ENCODE measurements at places on chromosomes 12 and 14.

DNA sequence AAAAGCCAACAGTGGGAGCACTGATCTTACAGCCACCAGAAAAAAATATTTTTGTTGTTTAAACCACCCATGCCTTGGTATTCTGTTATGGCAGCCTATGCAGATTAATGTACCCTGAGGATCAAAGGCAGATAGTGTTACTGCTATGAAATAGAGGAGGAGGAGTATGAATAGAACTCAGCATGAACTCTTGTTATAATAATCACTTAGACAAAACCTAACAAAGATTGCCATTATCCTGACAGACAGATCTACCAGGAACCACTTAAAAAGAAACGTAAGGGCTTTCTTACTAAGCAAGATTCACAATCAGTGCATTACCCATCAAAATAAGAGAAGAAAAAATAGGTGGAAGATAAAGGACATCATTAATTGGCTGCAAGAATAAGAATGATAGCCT lies 558.3 kb downstream of the GALC start:
- DNase-seq: no peak

- DNase-seq: no peak
These were observed 1.1 kb downstream of the IFNG start for GRCh38 chr12:68158432-68158831.

- no peak for DNase-seq
These were observed 30.5 kb downstream of the USP44 start for GRCh38 chr12:95520816-95521215.

DNA sequence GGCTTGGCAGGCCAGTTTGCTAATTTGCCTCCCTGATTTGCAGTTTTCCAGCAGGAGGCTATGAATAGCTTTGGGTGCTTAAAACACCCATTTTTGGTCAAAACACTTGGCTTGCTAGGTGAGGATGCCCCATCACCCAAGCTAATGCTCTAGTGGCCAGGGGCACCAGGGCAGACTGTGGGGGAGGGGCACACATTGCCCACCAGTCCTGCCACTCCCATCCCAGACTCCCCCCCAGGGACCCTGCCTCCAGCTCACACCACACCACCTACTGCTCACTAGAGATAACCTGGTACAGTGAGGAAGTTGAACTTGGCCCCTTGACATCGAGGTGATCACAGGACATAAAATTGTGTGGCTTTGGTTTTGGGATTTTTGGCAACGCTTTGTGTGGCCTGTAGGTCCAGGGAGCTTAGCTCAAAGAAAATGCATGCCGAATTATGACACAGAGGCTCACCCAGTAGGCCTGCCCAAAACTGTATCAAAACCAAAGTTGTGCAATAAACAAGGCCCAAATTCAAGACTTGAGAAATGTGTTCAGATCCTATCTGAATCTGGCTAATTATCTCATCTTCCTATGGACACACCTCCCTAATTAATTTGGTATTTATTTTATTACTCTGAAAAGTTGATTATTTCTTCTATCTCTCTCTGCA lies 4.3 kb downstream of the NUAK1 start:
- DNase-seq: no peak

GRCh38 chr12:94289461-94290312 lies 141.3 kb downstream of the PLXNC1 start:
- DNase-seq: no peak

DNA sequence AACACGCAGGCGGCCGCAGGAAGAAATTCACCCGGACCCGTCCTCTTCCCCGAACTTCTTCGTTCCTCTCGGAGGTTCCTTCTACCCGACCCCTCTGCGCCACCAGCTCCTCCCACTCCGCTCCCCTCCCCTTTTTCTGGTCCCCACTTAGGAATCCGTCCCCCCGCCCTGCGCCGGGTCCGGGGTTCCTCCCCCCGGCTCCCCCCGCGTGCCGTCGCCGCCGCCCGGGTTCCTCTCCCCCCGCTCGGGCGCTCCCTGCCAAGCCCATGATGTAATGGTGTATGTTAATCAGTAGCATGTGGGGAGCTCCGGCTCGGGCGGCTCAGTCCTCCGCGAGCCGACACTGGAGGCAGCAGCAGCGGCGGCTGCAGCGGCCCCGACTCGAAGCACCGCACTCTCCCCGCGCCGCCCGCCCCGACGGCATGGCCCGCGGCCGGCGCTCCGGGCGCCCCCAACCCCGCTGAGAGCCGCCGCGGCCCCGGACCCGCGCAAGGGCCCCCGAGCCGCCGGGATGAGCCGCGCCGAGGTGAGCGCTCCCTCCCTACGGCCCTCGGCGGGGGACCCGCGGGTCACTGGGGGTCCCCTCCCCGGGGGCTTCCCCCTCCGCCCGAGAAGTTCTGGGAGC lies 1.0 kb upstream of the SAMD4A start:
- peak; percentile 67 for DNase-seq

DNA sequence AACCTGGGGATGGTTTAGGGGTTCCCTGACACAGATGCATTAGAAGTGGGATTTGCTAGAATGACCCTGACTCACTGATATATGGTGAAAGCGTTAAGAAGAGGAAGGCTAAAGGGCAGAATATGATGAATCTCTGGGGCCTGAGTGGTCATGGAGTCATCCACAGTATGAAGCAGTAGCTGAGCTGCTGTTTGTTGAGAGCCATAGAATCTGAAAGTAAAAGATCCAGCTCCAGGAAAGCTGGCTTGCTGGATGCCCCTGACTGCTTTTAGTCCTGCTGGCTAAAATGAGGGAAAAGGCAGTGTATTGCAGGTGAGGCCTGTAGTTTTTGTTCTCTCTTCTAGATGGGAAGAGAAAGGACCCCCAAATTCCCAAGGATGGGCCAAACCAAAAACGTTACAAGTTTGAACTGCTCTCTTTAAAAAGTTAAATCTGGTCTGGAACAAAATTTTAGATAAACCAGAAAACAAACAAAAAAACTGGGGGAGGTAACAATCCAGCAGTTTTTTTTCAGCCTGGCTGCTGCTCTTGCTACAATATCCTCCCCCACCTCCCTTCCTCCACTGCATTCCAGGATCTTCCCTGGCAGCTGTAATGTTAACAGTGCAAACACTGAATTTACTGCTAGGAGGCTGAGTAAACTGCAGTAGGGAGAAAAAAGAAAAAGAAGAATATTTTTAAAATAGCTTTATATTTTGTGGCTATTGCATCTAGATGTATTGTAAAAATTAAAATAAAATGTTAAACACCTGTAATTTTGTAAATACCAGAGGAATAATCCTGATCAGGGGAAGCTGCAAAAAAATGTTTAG lies 16.5 kb downstream of the SEL1L start:
- no peak for DNase-seq

DNA sequence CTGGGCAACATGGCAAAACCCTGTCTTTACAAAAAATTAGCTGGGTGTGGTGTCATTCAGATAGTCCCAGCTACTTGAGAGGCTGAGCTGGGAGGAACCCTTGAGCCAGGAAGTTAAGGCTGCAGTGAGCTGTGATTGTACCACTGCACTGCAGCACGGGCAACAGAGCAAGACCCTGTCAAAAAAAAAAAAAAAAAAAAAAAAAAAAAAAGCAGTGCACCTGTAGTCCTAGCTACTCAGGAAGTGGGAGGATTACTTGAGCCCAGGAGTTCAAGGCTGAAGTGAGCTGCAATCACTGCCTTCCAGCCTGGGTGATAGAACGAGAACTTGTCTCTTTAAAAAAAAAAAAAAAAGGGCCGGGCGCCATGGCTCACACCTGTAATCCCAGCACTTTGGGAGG lies 5.6 kb downstream of the REM2 start:
- no peak for DNase-seq

GRCh38 chr12:8681129-8681884 lies 16.5 kb upstream of the RIMKLB start:
- no peak for DNase-seq

- DNase-seq: no peak
These were observed 108.8 kb downstream of the CNTN1 start for GRCh38 chr12:40801082-40801481.

DNA sequence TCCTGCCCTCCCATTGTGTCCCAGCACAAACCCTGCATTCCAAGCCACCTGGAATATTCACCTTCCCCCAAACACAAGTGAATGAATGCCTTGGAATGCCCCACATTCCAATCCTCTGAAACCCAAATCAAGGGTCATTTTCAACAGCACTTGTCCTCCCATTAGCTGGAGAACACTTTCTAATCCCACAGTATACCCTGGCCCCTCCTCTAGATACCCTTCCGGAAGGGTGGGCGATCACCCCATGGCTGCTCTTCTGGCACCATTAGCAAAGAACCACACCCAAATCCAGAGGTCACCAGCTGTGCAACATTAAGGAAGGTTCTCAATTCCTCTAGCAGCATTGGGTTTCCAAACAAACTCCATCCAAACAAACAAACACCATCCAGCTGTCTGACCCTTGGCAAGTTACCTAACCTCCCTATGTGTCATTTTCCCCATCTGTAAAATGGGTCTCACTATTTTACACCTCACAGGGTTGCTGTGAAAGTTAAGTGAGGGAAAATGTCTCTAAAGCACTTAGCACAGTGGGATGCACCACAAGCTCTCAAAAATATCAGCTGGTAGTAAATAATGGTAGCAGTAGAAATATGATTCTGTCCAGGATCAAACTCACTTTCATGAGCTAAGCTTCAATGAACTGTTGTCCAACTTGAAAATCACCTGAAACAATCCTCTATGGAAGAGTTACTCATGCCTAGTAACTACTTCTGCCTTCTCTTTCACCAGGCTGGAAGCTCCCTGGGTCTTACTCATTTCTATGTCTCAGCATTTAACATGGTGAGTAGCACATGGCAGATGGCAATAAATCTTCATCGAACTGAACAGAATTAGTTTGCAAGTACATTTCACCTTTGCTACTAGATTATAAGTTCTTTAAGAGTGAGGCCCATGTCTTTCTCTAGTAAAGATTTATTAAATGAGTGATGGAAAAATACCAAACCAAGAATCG lies 5.3 kb downstream of the NUAK1 start:
- DNase-seq: no peak

GRCh38 chr12:82329508-82329907 lies 28.7 kb downstream of the CCDC59 start:
- no peak for DNase-seq

DNA sequence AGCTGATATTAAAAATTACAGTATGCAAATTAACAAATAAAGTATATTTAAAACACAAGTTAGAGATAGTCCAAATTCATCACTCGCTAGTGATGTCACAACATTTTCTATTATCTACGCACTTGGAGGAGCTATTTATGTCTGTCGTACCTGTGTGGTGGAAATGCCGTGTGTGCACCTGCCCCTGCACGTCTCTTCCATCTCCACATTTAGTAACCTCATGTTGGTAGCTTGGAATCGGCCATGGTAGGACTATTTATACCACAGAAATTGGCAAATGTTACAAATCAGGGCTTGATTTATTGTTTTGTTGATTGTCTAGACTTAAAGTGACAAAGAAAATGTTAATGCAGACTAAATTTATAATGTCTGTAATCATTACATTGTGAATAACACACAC lies 62.6 kb upstream of the NTF3 start:
- DNase-seq: no peak

GRCh38 chr14:21215879-21216251 lies 53.4 kb downstream of the HNRNPC start:
- DNase-seq: no peak

DNA sequence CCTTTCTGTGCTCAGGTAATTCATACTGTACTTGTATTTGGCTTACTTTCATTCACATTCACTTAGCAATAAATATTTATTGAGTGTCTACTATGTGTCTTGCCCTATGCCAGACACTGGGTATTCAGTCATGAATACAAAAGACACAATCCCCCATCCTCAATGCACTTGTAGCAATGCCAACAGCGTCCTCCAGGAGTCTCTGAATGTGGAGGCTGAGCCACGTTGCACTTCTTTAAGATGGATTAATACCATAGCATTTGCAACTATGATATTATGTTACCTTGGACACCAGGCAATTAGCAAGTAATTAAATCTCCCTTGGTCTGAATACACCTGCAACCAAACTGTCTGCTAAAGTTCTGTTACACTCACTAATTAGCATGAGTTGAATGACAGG lies 58.8 kb downstream of the OTX2 start:
- DNase-seq: no peak

- no peak for DNase-seq
These were observed 103.7 kb upstream of the IFNG-AS1 start for GRCh38 chr12:67885375-67886169.

GRCh38 chr12:107884769-107885694 lies 110.5 kb downstream of the ASCL4 start:
- DNase-seq: no peak

GRCh38 chr12:101935890-101936746 lies 58.7 kb downstream of the DRAM1 start:
- DNase-seq: no peak

DNA sequence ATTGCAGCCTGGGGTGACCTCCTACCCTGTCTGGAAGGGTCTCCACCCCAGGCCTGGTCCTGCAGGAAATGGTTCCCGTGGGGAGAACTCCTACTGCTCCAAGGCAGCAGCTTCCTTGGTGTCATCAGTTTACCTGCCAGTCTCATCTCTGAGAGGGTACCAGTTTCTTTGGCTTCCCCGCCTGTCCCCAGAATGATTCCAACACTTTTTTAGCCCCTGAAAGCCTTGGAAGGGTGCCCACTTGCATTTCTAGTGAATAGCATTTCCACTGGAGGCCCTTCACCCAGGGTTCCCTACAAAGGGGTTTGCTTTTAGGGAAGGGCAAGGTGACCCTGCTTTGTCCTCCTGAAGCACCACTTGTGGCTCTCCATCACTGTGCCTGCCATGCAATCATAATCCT lies 284.3 kb downstream of the ZFP36L1 start:
- DNase-seq: no peak

DNA sequence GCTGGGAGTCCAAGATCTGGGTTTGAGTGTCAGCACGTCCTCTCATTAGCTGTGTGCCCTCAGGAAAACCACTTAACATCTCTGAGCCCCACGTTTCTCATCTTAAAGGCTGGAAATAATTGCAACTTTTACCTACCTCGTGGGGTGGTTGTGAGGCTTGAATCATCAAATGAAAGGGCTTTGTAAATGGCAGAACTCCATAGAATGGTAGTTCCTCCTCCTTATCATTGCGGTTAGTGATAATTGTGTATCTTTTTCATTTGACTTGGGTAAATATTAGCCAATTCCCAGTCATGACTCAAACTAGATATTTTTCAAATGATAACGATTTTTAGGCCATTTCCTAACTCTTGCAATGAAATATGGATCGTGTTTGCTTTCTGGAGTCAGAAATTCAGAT lies 205.5 kb downstream of the CHST11 start:
- DNase-seq: no peak

- DNase-seq: no peak
These were observed 21.9 kb downstream of the CCDC91 start for GRCh38 chr12:28212182-28212581.

GRCh38 chr12:124786061-124786964 lies 77.4 kb downstream of the SCARB1 start:
- DNase-seq: no peak

- no peak for DNase-seq
These were observed 32.1 kb downstream of the PRMT8 start for GRCh38 chr12:3523058-3523457.

GRCh38 chr12:50568338-50569091 lies 63.7 kb downstream of the DIP2B start:
- DNase-seq: no peak

GRCh38 chr12:41067941-41068645 lies 120.0 kb upstream of the PDZRN4 start:
- DNase-seq: no peak
